PC-9 (cell line): ENCODE measurements at places on chromosomes 11 and 22. TPM values are rescaled to one million over a fixed set of nuclear protein-coding genes. Genes with fewer than 3 reads are reported as not detected.

The APOL5 gene
- total RNA-seq, result not detected in 2 replicates

The UPK3A gene
- total RNA-seq, result 1.0 and 1.4 TPM in 2 replicates

The GNG3 gene
- total RNA-seq, result 0.57 TPM in 1 of 2 replicates, not detected in the other

The MRGPRF gene
- 0.35 and 0.50 TPM in 2 replicates for total RNA-seq

The SSRP1 gene
- total RNA-seq, result 286 and 290 TPM in 2 replicates

DNA sequence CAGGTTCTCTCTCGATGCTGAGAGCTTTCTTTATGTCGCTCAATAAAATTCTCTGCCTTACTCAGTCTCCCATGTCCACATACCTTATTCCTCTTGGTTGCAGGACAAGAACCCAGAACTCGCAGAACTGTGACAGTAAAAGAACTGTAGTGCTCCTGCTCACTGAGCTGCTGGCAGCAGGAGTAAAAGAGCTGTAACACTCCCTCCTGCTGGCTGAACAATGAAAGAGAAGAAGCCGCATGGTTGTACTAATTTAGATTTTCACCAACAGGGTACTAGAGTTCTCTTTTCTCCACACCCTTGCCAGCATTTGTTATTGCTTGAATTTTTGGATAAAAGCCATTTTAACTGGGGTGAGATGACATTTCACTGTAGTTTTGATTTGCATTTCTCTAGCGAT, 433.2 kb downstream of the GUCY1A2 start:
- no peak overlapping the region for H3K27ac ChIP-seq
- H3K4me1 ChIP-seq, result no peaks in the 10 kb centered on the region
- H3K4me3 ChIP-seq, result no peak overlapping the region

DNA sequence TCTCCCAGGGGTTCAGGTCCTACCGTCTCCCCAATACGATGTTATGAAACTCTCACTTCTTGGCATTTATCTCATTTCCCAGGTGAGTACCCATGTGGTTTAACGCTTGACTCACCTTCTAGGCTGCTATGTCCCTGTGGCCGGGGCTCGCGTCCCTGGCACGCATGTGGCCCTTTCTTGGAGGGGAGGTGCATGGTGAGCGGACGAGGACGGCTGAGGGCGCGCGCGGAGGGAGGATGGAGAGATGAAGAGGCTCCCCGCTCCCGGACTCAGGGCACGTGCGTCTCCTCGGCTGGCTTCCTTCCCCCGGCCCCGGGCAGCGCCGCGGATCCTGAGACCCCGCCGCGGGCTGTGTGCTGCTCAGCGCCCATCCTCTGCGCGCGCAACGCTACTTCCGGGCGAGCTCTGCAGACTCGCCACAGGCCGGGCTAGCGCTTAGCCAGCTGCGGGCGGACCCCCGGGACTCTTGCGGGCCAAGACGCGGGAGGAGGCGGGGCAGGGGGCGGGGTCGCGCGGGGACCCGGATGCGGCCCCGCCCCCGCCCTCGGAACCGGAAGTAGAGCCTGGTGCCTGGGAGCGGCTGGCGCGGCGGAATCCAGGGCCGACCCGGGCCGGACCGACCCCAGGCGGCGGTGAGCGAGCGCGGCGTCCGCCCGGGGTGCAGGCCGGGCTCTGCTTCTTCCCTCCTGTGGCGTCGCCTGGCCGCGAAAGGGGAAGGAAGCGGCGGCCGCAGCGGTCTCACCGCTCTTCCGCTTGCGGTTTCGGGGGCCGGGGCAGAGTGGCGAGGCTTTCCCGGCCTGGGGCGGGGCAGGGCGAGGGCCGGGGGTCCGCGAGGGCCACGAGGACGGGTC, at the start of gene CTTN:
TSS of gene CTTN (plus strand) at position 547 of the 851 bp plus-strand sequence. CDS start 8,769 bp downstream, outside the sequence.
- no peaks in the 10 kb centered on the region for H3K27me3 ChIP-seq
- H3K4me1 ChIP-seq, result peaks cover 43% of the 10 kb centered on the region
- H3K36me3 ChIP-seq, result peaks cover 19% of the 10 kb centered on the region
- H3K27ac ChIP-seq, result peak within 1 kb of the TSS; percentile 88
- peak within 1 kb of the TSS; percentile 71 for H3K4me3 ChIP-seq

DNA sequence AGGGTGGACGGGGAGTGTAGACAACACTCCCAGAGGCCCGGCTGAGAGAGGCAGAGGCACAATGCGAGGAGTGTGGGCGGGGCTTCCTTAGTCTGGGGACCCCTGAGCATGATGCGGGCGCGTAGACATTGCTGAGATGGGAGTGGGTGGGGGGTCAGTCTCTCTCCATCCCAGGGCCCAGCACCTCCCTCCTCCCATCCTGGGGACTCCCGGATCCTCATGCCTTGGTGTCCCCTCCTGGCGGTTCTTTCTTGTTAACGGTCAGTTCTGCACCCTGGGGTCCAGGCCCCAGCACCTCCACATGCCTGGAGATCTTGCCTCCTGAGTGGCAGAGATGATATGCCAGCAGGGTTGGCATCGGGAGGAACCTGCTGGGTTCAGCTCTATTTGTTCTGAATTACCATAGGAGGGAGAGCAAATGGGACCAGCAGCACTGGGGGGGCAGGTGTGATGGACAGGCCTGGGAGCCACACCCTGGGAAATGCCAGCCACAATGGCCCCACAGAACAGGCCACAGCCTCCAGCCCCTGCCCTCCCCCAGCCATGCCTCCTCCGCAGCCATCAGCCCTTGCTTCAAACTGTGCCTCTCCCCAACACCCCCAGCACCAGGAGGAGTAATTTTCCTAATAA, 55.7 kb downstream of the RTL6 start:
- DNase-seq, result no peak
- H3K27me3 ChIP-seq, result no peaks in the 10 kb centered on the region
- no peak overlapping the region for H3K4me3 ChIP-seq
- no peaks in the 10 kb centered on the region for H3K36me3 ChIP-seq
- H3K4me1 ChIP-seq, result peaks cover 35% of the 10 kb centered on the region

DNA sequence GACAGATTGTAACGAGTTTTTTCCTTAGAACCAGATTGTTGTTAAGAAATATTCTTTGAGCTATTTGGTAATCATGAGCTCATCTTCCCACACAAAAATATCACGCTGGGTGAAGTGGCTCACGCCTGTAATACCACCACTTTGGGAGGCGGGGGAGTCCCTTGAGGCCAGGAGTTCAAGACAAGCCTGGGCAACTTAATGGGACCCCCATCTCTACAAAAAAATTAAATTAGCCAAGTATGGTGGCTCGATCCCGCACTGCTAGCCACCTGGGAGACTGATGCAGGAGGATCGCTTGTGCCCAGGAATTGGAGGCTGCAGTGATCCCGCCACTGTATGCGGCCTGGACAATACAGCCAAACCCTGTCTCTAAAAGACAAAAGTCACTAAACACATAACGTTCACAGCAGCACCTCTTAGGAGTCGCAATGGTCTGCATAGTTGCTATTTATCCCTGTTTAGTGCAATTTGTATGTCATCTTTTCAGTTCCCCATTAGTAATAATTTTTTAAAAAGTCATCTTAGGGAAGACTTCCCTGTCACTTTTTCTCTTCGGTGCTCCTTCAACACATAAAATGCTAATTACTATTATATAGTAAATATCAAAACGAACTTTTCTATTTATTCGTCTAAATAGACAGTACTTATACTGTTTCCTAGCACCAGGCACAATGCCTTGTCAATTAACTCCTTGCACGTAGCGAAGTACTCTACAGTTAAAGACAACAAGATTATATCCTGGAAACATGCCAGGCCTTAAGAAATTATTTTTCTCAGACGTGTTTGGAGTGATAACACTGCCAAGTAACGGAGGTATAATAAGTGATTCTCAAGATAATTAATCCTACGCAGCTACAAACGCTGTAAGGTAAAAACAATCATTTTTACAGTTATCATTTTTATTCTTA, 1.1 kb downstream of the ST13 start:
- H3K36me3 ChIP-seq, result peaks cover 35% of the 10 kb centered on the region
- H3K4me1 ChIP-seq, result peaks cover 43% of the 10 kb centered on the region
- H3K27ac ChIP-seq, result peak overlapping the region; percentile 88

DNA sequence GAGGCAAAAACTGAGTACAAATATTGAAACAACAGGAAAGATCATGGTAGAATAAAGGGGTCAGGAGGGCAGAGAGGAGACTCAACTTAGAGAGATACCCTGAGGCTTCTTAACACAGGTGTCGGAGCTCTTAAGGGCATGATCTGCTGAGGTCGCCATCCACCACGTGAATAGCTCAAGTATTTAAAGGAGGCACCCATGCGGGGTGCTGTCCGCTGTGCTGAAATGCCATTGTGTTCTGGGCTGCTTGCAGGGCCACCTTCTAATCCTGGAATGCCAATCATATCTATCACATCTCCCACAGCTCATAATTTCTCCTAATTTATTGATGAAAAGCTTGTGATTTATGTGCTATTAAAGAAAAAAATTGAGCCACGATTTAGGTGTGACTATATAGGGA, 90.2 kb downstream of the SEZ6L start:
- H3K27me3 ChIP-seq, result peaks cover 11% of the 10 kb centered on the region
- no peaks in the 10 kb centered on the region for H3K36me3 ChIP-seq
- no peak overlapping the region for H3K4me3 ChIP-seq
- H3K27ac ChIP-seq, result no peak overlapping the region
- H3K4me1 ChIP-seq, result no peaks in the 10 kb centered on the region

DNA sequence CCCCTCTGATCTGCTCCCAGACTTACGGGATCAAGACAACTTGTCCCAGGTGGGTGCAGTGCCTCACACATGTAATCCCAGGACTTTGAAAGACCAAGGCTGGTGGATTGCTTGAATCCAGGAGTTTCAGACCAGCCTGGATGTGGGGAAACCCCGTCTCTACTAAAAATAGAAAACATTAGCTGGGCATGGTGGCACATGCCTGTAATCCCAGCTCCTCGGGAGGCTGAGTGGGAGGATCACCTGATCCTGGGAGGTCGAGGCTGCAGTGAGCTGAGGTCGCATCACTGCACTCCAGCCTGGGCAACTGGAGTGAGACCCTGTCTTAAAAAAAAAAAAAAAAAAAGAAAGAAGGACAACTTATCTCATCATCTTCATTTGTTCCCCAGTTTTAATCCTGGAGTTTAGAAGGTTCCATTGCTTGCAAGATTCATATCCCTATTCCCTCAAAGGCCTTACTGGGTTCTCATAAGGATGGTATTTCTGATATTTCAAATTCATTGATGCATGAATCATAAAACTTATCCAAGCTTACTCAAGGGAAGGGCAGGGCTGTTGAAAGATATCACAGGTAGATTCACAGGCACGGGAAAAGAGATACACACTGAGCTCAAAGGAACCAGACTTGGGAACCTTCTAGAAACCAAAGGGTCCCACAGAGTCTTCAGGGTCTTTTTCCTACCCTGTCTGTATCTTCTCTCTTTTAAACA, 14.6 kb downstream of the ENDOD1 start:
- no peaks in the 10 kb centered on the region for H3K36me3 ChIP-seq
- no peak overlapping the region for H3K4me3 ChIP-seq
- H3K4me1 ChIP-seq, result peaks cover 33% of the 10 kb centered on the region
- H3K27ac ChIP-seq, result no peak overlapping the region
- DNase-seq, result peak; percentile 70
- no peaks in the 10 kb centered on the region for H3K27me3 ChIP-seq

- no peaks in the 10 kb centered on the region for H3K36me3 ChIP-seq
- H3K27me3 ChIP-seq, result no peaks in the 10 kb centered on the region
- H3K4me3 ChIP-seq, result no peak overlapping the region
- peaks cover 64% of the 10 kb centered on the region for H3K4me1 ChIP-seq
- peak overlapping the region; percentile 75 for H3K27ac ChIP-seq
Observed at GRCh38 chr11:69437876-69438205, 43.6 kb upstream of the LINC01488 start.

DNA sequence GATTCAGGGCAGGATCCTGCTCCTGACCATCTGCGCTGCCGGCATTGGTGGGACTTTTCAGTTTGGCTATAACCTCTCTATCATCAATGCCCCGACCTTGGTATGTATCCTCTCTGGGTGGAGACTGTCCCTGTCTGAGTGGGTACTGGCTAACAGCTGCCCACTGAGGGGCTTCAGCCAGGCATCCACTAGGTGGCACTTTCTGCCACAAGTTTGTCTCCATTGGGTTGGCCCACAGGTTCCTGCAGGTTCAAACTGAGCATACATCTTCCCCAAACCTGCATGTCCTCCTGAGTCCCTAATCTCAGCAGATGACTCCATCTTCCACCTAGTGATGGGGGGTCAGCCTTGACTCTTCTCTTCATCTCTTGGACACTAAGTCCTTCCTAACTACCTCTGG, 4.4 kb downstream of the SLC2A11 start:
- DNase-seq, result no peak
- H3K4me1 ChIP-seq, result no peaks in the 10 kb centered on the region; the same call in 1 of the 2 replicates
- H3K36me3 ChIP-seq, result no peaks in the 10 kb centered on the region
- no peak overlapping the region for H3K4me3 ChIP-seq
- H3K27ac ChIP-seq, result no peak overlapping the region
- H3K27me3 ChIP-seq, result no peaks in the 10 kb centered on the region

DNA sequence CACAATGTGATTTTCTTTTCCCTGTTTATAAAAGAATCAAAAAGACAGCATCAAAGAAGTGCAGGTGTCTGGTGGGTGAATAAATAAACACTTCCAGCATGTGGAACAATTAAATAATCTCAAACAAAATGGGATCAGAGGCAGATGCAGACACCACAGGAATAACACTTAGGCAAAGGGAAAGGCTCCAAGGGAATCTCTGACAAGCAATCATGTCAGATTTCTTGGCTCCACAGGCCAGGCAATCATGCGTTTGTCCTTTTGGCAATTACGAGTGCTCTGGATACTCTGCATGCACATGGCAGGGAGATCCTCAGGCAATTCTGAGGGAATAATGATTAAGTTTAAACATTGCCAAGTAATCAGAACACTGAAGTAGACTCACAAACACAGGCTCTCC, 403.5 kb upstream of the LUZP2 start:
- no peaks in the 10 kb centered on the region for H3K36me3 ChIP-seq
- no peak overlapping the region for H3K27ac ChIP-seq
- H3K4me1 ChIP-seq, result no peaks in the 10 kb centered on the region
- no peak overlapping the region for H3K4me3 ChIP-seq

GRCh38 chr11:66854231-66854661, 2.6 kb upstream of the LRFN4 start:
- H3K27me3 ChIP-seq, result no peaks in the 10 kb centered on the region
- H3K4me3 ChIP-seq, result no peak overlapping the region
- no peak overlapping the region for H3K27ac ChIP-seq
- peaks cover 13% of the 10 kb centered on the region for H3K4me1 ChIP-seq
- no peak for DNase-seq
- H3K36me3 ChIP-seq, result no peaks in the 10 kb centered on the region
